Epithelial cell of esophagus (primary cell): ENCODE measurements at places on chromosomes 5 and 9.
A peak's percentile ranks its signal among the peaks of the same experiment; 100 is the strongest.

DNA sequence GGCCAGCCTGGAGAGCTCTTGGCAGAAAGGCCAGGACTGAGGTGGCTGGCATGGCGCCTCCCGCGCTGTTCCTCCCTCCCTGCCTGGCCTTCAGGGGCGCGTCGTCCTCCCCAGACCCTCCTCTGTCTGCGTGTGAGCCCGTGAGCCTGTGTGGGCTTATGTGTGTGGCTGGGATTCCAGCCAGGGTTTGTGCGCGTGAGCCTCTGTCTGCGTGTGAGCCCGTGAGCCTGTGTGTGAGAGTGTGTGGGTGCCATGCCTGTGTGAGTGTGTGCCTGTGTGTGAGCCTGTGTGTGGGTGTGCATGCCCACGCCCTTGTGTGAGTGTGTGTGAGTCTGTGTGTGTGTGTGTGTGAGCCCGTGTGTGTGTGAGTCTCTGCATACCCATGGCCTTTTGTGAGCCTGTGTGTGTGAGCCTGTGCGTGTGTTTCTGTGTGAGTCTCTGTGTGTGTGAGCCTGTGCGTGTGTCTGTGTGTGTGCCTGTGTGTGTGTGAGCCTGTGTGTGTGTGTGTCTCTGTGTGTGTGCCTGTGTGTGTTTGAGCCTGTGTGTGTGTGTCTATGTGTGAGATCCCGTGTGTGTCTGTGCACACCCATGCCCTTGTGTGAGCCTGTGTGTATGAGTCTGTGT lies 13.0 kb downstream of the RXRA start:
- DNase-seq: no peak

GRCh38 chr5:149826574-149826973 lies 96.5 kb downstream of the PPARGC1B start:
- DNase-seq: no peak

DNA sequence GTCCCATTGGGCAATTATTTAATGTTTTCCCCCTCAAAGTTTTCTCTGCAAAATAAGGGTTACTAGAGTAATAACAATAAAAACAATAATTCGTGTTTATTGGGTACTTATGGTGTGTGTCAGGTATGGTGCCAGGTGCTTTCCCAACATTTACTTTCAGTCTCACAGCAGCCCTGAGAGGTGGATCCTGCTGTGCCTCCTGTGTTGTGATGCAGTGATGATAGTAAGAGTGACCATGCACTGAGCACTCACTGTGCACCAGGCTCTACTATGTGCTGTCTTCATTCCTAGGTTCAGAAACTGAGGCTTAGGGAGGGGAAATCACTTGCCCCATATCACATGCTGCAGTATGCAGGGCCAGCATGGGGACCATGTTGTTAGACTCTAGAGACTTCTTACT lies 15.5 kb downstream of the OTULINL start:
- DNase-seq: no peak

- no peak for DNase-seq
These were observed 4.9 kb downstream of the SLC25A51 start for GRCh38 chr9:37899041-37899440.

DNA sequence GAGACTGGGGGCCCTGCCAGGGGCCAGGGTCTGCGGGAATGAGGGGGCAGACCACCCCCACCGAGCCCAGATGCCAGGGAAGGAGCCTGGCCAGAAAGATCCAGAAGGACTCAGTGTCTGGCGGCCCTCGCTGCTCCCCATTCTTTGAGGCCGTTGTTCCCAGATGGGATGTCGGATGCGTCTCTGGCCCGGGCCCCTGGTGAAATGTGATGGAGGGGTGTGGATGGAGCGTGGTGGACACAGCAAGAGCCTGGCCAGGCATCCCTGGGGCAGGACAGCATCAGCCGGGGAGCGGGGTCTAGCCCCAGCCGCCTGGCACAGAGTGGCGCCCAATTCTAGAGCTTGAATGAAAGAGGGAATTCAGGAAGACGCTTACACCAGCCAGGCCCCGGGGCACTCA lies 46.2 kb upstream of the NKD2 start:
- no peak for DNase-seq

GRCh38 chr9:22175972-22176545 lies 167.0 kb upstream of the CDKN2B start:
- no peak for DNase-seq

- DNase-seq: peak; percentile 6
These were observed 59.4 kb downstream of the GIN1 start for GRCh38 chr5:103060424-103060954.

DNA sequence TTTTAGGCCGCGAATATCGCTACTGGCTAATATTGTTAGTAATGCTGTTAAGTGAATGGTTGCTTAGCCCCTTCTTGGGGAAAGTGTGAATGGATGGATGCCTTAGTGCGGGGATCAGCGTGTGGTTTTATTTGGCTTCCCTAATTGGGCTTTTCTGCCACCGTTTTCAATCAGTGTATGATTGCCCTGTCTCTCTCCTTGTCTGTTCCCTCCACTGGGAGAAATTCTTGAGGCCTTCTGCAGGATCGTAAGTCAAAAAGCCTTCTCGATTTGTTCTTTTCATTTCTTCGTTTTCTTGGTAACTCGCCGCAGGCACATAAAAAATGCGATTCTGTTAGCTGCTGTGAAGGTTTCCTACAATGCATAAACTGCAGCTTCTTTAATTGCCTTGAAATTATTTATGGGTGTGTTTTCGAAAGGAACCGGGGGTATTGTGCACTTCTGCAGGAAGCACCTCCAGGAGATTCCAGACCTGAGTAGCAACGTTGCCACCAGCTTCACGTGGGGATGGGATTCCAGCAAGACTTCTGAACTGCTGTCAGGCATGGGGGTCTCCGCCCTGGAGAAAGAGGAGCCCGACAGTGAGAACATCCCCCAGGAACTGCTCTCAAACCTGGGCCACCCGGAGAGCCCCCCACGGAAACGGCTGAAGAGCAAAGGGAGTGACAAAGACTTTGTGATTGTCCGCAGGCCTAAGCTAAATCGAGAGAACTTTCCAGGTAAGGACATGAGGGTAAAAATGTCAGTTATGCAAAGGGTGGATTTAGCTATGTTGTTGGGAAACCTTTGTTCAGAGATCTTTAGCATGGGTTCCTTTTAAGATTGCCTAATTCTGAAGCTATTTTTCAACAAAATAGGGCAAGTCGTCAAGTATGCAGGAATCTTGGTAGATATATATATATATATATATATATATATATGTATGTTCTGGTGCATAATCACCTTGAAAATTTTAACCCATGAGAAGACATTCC lies 700 bp downstream of the SKP2 start:
- DNase-seq: peak; percentile 26

GRCh38 chr9:16193066-16193465 lies 640.2 kb downstream of the CCDC171 start:
- DNase-seq: no peak

DNA sequence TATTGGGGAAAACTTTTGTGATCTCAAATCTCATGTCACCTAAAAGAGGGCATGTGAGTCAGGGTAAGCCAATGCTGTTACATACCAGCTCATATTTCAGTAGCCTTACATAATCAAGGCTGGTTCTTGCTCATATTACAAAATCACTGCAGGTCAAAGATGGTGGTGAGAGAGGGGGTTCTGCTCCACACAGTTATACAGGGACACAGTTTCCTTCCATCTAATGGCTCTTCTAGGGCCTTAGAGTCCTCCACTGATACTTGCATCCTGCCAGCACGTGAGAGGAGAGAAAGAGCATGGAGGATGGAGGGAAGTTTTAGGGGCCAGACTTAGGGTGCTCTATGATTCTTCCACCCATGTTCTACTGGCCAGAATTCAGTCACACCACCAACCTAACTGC lies 130.0 kb downstream of the LIFR start:
- peak; percentile 66 for DNase-seq

- peak; percentile 22 for DNase-seq
These were observed 69.2 kb upstream of the PLPP1 start for GRCh38 chr5:55603922-55604321.

- no peak for DNase-seq
These were observed 98.6 kb downstream of the MAT2B start for GRCh38 chr5:163604013-163604412.

DNA sequence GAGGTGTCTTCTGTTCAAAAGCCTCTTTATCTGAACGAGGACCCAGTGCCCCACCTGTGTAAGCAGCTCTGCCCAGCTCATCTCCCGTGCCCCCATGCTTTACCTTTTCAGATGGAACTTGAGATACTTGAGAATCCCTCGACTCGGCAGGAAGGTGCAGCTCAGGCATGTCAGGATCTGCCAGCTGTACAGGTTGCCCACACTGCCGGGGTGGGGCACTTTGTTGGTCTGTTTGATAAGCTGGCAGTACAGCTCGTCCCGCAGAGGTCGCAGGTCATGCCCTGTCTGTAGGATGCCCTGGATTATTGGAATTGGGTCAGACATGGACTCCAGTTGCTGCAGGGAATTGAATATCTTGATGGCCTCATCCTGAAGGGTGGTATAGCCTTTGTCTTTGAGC lies 58.0 kb upstream of the RETREG1 start:
- peak; percentile 77 for DNase-seq

- DNase-seq: no peak
These were observed 79.2 kb downstream of the SEMA5A start for GRCh38 chr5:9466697-9467096.

DNA sequence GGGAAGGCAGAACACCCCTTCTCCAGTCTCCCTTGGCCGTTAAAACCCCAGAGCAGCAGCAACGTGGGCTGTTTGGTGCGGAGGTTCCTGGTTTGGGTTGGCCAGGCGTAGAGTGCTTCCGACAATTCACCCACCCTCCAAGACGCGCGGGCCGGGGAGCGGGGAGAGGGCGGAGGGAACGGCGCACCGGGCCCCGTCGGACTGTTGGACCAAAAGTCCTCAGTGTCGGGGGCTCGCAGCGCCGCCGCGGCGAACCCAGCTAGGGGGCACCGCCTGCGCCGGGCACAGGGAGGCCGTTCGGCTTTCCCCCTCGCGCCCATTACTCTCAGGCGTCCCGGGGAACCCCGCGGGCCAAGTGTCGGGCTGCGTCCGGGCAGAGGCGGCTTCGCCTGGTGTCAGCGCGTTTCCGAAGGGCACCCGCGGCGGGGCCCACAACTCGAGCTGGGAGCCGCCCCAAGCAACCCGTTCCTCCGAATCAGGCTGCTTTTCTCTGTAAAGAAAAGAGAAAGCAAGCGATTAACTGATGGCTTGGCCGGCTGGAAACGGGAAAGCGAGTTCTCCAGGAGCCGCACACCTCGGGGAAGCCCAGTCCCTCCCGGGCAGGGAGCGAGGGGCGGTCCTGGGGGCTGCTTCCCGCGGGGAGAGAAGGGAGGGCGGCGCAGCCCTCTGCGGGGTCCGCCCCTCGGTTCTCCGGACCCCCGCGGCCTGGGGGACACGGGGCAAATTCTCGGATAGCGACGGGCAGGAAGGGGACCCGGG lies 145.5 kb downstream of the ERCC6L2 start:
- peak; percentile 13 for DNase-seq

GRCh38 chr5:114957384-114957783 lies 212.3 kb downstream of the TRIM36 start:
- no peak for DNase-seq

- peak; percentile 59 for DNase-seq
These were observed 59.8 kb upstream of the SNX2 start for GRCh38 chr5:122715095-122715494.

DNA sequence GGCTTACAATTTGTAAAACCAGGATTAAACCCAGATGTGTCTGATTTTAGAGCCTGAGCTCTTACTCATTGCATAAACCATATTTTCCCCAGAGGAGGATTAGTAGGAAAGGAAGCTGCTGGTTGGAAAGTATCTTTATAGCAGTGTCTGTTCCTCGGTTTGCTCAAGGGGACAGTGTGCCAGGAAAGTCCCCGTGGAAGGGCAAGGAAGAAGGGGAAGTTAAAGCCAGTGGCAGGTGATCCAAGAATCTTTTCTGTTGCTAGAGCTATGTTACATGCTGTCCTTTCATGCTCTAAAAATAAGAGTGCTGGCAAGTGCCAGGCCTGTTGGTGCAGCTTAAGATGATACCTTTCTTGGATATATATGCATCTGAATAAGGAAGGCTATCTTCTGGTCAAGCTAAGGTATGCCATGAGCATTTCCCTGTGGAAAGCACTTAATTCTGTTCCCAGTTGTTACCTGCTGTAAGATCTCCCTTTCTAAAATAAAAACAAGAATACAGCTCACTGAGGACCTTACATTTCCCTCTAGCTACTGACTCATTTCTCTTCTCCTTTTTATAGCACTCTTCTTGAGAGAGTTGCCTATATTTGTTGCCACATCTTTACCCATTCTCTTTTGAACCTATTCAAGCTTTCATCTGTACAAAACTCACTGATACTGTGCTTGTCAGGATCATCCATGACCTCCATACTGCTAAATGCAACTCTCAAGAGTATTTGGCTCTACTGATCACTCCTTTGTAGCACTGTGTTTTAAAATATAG lies 8.0 kb downstream of the PDCD1LG2 start:
- DNase-seq: no peak

- peak; percentile 67 for DNase-seq
These were observed 16.1 kb downstream of the SNX18 start for GRCh38 chr5:54533541-54534190.
